ENCODE measurements at places on chromosomes 2 and 18.

DNA sequence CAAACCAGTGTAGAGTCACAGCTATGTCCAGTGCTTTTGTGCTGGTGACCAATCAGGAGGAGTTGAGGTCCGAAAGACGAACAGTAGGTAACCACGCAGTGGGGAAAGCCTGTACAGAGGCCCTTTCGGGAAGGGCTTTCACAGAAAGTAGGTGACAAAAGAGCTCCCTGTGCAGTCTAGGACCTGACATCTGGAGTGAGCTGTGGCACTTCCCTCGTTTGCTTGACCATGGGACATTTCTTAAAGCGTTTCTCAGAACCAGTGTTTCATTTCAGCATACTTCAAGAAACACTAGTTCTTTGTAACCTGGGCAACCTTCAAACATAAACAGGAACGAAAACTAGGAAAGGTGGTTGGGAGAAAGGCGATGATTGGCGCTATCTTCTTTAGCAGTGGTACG lies 55.7 kb upstream of the ITM2C start:
- DNase-seq: no peak

DNA sequence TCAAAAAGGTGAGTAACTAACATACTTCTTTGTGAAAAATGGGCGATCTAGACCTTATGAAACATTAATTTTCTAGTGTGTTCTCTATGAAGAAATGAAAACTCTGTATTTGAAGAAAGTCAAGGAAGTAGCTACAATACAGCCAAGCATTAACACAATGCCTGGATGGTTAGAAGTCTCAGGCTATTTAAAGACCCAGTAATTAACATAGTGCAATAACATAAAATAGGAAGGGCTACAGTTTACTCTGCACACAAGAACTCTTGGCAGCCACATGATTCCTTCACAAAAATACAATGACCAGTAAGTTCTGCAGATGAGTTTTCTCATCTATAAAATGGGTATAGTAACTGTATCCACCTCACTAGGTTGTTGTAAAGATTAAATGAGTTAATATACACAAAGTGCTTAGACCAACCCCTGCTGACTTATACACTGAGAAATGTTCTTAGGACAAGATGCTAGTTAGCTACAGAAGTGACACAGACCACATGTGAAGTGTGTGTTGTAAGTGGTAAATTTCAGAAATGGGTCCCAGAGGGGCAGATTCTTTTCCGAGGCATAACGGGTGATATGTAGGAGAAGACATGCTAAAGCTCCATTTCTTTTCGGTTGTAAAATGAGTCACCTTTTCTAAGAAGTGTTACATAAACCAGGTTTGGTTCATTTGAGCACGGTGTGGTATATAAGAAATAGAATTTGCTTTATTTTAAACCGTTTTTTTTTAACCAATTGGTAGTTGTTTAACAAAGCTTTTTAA lies 61.8 kb downstream of the CXCR4 start:
- no peak for DNase-seq

DNA sequence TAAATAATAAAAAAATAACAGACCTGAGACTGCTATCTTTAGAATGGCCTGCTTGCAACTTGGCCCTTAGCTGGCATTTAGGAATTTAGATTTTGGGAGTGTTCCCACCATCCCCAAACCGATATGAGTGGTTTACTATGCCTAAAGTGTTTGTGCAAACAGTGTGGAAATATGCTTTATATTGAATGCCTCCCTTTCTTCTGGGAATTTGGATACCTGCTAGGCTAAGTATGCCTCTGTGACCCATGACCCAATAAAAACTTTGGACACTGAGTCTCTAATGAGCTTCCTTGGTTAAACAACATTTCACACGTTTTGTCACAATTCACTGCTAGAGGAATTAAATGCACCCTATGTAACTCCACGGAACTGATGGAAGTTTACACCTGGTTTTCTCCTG lies 73.2 kb downstream of the BMPR2 start:
- no peak for DNase-seq

- no peak for DNase-seq
Observed at GRCh38 chr2:67515056-67515455, 117.9 kb downstream of the ETAA1 start.

DNA sequence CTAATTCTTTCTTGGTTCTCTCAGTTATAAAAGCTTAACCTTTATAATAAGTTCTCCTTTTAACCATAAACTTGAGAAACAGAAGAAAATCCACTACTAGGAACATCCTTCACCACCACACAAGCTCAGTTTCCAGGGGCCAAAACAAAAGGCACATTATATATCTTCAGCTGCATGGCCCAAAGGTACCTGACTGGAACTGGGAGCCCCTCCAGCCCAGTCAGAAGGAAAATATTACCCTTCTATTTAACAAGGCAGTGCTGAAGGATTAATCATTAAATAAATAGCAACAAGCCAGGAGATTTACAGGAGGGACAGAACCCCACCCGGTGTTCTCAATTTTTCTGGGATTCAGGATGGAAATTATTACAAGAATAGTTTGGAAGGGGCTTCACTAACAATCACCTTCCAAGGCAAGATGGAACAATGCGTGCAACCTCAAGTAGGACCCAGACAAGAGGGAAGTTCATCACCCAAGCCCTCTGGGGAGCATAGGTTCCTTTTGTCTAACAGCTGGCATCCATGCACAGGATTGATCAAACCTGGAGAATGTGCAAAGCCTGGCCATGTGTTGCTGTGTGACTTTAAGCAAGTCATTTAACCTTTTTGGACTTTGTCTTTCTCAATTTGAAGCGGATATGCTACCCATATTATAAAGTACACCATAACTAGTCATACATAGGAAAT lies 159.6 kb upstream of the SETBP1 start:
- no peak for DNase-seq

Measured in stimulated activated CD4-positive, alpha-beta T cell treated with anti-CD3 and anti-CD28 coated beads, TNF-alpha, amount 100 ng/mL, for 4 hours (primary cell).